ENCODE measurements at places on chromosomes 11 and 22. TPM values are rescaled to one million over a fixed set of nuclear protein-coding genes. Genes with fewer than 3 reads are reported as not detected.

C11orf16 gene
- not detected for total RNA-seq

SAA4 gene
- not detected for total RNA-seq

LRRC74B gene
- total RNA-seq, result not detected

LRP5 gene
- total RNA-seq, result 18.3 TPM

LRRN4CL gene
- 40.4 TPM for total RNA-seq

GPR83 gene
- total RNA-seq, result 0.36 TPM

CECR2 gene
- 2.8 TPM for total RNA-seq

APOA5 gene
- not detected for total RNA-seq
